Osteocyte (in vitro differentiated cells): ENCODE measurements at places on chromosomes 3 and 15.

DNA sequence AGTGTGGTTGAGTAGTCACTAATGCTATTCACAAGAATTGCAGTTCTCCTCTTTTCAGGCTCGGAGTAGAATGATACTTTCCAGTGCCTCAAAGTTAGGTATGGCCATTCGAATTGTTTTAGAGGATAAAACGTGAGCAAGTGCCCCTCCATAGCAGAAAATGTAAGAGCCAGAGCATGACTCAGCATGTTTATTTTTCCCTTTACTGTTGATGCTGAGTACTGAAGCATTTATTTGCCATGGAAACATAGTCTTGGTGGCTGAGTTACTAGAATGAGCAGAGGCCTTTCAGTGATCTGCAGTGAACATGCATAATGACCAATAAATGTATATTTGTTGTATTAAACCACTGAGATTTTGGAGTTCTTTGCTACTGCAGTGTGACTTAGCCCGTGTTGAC lies 540.6 kb downstream of the NLGN1 start:
- DNase-seq, result no peak

GRCh38 chr3:99645277-99646106 lies 7.1 kb downstream of the COL8A1 start:
- no peak for DNase-seq

DNA sequence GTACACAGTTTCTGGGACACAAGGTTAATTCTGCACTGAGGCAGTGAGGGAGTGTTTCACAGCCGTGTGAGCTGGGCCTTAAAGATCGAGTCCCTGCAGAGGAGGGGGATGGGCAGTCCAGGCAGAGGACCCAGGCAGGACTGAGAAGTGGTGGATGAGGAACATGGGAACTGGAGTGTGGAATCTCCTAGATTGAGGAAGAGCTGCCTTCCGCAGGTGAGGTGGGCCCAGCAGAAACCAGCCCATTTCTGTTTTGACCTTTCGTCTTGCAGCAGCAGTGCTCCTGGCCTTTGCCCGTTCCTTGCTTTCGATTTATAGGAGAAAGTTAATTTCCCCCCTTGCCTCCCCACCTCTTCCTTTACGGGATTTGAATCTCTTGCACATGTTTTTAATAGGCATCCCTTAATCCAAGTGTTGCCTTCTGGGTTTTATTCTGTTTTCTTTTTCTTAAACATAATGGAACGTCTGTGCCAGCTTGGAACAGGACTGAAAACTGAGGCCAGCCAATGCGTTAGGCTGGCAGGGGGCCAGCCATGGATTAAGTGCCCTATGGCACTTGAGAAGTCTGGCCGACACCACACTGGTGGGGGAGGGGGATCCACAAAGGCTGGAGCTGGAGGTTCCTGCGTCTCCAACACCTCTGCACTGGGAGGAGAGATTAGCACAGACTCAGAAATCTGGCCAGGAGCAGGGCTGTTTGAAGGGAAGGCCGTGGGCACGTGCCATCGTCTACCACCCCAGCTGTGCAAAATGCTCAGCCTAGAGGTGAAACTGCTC lies 78.1 kb downstream of the AAGAB start:
- DNase-seq, result no peak

GRCh38 chr15:60540002-60540651 lies 61.2 kb upstream of the ICE2 start:
- no peak for DNase-seq

DNA sequence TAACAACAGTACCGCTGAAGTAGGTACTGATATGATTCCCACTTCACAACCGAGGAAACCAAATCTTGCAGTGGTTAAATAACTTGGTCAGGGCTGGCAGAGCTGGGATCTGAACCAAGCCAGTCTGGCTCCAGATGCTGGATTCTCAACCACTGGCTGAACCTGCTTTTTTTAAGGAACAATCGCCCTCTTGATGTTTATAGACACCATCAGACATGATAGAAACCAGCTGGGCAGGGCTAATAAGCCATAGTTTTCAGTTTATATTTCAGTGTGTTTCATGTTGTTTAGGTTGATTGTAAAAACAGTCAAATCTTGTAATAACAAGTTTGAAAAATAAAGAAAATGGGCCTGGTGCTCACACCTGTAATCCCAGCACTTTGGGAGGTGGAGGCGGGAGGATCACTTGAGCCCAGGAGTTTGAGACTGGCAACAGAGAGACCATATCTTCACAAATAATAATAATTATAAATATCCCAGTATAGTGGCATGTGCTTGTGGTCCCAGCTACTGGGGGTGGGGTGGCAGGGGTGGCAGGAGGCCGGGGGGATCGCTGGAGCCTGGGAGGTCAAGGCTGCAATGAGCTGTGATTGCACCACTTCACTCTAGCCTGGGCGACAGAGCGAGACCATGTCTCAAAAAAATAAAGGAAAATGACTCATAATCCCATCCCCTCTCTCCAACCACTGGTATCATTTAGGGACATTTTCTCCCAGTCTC lies 36.7 kb downstream of the XYLB start:
- no peak for DNase-seq

DNA sequence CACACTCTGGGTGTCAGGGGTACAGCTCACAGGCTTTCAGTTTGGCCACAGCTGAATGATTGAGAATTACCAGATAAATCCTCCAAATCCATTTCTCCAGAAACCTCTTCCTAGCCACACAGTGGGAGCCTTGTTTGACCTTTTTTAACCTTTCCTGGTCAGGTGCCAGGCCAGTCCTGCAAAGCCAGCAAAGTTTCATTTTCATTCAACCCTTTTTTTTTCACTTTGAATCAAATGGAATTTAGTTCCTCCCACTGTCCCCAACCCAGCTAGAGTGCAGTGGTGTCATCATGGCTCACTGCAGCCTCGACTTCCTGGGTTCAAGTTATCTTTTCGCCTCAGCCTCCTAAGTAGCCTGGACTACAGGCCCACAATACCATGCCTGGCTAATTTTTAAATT lies 67.8 kb downstream of the NSUN3 start:
- no peak for DNase-seq

DNA sequence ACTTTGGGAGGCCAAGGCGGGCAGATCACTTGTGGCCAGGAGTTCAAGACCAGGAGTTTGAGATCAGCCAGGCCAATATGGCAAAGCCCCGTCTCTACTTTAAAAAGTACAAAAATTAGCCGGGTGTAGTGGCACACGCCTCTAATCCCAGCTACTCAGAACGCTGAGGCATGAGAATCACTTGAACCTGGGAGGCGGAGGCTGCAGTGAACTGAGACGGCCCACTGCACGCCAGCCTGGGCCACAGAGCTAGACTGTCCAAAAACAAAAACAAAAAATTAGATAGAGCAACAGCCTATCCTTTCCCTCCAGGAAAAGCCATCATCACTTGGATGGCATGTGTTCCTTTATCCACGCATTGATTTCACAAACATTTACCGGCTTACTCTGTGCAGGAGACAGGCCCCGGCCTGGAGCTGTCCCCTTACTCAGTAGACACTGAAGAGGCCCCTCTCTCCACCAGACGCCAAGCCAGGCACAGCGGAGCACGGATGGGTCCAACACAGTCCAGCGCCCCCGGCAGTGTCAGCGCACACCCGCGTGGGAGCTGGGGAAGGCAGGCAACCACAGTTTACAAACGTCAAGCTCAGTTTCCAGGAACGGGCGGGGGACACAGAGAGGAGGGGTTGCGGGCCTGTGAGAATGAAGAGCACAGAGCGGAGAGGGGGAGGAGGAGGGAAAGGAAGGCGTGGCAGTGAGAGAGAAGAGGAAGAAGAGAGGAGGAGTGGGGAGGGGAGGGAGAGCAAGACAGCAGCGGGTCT lies 3.1 kb downstream of the GP5 start:
- no peak for DNase-seq

DNA sequence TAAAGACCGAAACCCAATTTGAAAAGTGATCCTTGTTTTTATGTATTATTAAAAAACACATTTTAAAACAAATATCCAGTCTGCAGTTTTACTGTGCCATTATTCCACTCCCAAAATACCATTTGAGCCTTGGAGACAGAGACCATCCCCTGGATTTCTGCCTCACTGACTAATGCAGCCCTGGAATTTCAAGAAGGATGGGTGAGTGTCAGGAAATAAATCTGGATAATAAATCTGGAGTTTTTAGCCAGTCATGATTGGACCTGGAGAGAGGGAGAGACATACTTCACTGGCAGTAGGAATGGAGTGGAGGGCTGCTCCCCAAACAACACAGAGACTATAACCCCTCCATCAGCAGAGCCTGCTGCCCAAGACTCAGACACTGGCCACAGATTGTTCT lies 123.3 kb downstream of the MYLK start:
- DNase-seq, result no peak

DNA sequence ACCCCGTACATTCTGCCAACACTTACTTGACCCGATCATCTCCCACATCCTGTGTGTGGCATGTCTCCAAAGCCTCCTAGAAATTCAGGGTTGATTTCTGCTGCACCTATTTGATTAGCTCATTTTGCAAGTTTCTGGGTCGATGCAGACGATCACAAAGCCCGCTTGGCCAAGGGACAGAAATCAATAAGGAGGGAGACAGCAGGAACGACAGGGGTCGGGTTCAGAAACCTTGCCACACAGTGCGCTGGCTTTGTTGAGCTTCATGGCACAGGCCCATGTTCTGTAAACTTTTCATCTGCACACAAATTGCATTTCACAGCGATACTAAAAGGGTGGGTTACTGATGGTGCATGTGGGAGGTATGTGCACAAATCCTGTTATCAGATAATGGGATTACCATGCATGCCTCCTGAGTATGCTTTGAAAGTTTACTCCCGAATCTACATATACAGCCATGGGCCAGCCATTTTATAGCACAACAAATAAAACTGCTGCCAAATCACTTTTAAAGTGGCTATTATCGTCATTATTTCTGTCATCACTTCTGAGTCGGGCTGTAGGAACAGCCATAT lies 95.9 kb upstream of the ATP11B start:
- DNase-seq, result no peak

GRCh38 chr3:189587664-189588040 lies 43.5 kb upstream of the TP63 start:
- DNase-seq, result no peak

DNA sequence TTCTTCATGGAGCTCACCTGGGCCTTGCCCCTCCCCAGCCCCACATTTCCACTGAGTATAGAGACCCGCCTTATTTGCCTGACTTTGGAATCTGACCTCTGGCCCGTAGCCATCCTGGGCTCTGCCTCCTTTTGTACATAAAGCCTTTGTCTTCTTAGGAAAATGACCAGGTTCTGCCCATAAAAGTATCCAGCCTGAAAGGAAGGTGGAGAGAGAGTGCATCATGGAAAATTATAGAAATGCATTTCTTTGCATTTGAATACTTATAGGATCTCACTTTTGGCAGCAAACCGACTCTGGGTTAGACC lies 3.6 kb upstream of the SH2D7 start:
- DNase-seq, result no peak

- DNase-seq, result no peak
Observed at GRCh38 chr15:41937568-41937923, 34.8 kb downstream of the EHD4 start.

DNA sequence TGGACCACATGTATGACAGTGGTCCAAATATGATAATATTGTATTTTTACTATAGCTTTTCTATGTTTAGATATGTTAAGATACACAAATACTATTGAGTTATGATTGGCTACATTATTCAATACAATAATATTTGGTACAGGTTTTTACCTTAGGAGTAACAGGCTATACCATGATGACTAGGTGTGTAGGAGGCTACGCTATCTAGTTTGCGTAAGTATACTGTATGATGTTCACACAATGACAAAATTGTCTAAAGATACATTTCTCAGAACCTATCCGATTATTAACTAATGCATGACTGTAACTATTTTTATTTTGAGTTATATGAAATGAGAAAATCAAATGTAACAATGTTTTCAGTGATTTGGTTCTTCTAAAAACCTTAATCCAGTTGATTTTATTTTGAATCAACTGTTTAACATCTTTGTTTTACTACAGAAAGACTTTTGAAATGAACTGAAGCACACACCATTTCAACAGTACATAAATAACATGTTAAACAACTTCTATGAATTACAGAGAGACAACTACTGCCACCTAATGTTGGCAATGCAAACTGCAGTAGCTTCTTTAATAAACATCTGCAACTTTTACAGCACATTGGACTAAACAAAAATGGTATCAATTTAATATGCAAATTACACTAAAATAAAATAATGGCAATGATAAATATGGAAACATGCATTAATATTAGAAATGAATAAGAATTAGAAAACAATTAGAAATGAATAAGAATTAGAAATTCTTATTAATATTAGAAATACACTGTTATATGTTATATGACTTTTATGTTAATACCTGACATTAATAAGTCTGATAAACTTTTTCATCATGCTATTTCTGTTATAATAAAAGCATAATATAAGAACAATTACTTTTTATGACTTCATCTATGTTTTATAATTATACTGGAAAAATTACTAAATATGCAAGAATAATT lies 255.7 kb downstream of the MBNL1 start:
- DNase-seq, result no peak

DNA sequence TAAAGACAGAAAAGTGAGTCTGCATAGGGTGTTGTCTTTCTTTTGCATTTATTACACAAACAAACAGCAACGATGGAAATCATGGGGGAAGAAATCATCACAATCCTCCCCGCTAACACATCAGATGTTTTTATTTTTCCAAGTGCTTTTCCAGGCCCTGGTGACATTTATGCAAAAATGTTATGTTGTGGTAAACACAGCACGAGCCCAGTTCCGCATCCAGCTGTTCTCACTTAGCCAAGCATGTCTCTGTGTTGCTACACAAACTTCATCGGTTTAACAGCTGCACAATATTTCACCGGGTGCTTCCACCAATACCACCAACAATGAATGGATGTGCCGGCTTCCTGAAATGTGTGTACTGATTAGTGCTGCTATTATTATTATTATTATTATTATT lies 53.7 kb upstream of the ABHD17C start:
- peak; percentile 23 for DNase-seq

- DNase-seq, result no peak
Observed at GRCh38 chr15:79918278-79918677, 21.5 kb upstream of the MTHFS start.

DNA sequence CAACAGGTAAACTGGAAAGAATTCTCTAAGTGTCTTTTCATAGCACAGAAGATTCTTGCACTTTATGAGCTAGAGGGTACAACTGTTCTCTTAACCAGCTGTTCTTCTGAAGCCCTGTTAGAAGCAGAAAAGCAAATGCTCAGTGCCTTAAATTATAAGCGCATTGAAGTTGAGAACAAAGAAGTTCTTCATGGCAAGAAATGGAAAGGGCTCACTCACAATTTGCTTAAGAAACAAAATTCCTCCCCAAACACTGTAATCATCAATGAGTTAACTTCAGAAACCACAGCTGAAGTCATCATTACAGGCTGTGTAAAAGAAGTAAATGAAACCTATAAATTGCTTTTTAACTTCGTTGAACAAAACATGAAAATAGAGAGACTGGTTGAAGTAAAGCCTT lies 19.6 kb downstream of the PARP14 start:
- no peak for DNase-seq

DNA sequence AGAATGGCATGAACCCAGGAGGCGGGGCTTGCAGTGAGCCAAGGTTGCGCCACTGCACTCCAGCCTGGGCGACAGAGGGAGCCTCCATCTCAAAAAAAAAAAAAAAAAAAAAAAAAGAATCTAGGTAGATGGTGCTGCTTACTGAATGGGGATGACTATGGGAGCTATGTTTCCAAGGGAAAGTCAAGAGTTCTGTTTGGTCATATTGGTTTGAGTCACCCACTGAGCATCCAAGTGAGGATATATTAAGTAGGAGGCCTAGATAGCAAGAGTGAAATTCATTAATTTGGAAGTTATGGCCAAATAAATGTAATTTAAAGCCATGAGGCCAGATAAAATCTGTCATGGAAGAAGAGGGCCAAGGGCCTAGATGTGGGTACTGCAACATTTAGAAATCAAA lies 9.0 kb upstream of the UACA start:
- DNase-seq, result no peak
